ENCODE measurements at places on chromosomes 16 and 17.

DNA sequence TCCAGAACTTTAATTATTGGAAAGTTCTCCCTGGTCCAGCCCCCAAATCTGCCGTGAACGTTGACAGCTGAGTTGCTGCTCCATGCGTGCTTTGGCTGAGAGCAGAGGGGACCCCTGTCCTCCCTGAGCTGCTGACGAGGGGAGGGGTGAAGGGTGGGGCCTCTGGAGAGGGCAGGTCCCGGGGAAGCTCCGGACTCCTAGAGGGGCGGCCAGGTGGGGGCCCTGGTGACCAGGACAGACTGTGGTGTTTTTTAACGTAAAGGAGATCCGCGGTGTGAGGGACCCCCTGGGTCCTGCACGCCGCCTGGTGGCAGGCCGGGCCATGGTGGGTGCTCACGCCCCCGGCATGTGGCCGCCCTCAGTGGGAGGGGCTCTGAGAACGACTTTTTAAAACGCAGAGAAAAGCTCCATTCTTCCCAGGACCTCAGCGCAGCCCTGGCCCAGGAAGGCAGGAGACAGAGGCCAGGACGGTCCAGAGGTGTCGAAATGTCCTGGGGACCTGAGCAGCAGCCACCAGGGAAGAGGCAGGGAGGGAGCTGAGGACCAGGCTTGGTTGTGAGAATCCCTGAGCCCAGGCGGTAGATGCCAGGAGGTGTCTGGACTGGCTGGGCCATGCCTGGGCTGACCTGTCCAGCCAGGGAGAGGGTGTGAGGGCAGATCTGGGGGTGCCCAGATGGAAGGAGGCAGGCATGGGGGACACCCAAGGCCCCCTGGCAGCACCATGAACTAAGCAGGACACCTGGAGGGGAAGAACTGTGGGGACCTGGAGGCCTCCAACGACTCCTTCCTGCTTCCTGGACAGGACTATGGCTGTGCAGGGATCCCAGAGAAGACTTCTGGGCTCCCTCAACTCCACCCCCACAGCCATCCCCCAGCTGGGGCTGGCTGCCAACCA lies at the start of gene MC1R:
Gene MC1R, plus strand, starts transcription at position 410 of the 895 bp plus-strand sequence. Its CDS starts 397 bp downstream, at position 807.
- no peak for DNase-seq

- DNase-seq = no peak
Measured at GRCh38 chr16:65314627-65315008, 192.8 kb upstream of the CDH11 start.

DNA sequence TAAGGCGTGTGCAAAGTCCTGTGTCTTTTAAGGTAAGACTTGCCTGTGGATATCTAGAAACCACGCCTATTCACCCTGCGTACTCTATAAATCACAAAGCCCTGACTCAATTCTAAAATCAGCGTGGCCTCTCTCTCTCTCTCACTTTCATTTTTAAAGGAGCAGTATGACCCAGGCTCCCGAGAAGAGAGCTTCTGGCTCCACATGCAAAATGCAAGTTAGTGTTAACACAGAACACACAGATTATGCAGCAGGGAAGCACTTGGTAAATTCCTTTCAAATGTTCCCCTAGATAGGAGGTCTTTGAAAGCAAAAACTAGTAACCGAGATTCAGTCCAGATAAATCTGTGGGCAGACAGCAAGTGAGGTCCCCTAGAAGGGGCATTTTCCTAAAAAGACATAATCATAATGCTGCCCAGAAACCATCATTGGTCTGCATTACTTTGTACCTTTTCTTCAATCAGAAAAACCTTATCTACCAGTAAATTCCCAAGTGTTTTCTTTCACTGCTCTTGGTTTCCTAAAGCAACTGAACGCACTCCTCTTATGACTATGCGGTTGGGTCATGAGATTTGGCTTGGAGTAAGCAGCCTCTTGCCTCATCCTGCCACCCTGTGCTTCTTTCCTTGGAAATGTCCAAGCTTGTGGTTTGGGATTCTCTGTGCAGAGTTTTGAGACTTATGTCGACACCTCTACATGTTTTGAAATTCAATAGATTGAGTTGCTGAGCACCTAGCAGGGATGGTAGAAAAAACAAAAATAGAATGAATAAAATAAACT lies 31.7 kb upstream of the KCNJ2 start:
- DNase-seq = no peak

DNA sequence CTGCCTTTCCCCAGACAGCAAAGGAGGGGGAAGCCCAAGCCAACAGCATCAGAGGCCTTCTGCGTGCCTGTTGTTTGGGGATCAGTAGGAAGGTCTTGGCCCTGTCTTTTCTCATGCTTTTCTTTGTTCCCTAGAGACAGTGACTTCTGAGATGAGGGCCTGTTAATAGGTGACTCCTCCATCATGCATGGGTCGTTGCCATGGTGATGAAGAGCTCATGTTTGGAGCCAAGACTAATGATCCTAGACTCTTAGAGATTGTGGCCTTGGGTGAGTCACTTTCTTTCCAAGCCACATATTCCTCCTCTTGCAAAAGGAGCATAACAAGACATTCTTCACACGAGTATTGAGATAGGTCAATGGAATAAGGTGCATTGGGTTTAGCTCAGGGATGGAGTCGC lies 201.1 kb upstream of the ASIC2 start:
- DNase-seq = no peak

DNA sequence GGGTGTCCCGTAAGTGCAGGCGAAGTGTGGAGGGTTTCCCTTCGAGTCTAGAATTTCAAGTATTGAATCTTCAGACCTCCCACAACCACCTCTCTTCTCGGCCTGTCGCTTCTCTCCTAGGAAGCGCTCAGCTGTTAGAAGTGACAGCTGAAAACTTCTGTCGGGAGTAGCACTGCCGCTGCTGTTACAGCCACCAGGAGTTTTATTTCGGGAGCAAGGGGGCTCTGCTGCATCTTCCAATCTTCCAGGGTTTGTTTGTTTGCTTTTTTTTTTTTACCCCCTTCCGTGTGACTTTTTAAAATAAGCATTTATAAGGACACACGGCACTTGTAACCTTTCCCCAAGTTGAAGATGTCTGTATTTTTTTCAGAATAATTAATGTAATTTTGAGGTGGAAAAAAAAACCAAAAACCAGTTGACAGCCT lies 767 bp downstream of the RPS6KB1 start:
- no peak for DNase-seq

DNA sequence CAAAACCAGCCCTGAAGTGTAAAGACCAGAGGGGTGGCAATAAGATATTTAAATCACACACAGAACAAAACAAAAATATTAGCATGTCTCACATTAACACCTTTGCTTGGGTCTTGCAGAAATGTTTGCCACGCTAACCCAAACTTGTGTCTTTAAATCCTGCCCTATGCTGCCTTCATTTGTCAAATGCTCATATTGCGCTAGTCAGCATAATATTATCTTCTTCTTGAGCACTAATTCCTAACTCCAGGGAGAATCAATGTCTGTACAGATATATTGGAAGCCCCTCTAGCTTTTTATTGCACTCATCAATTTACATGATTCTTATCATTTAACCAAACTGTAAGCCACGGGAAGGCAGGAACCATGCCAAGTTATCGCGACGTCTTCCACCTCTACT lies 614.8 kb upstream of the SOX9 start:
- DNase-seq = no peak

DNA sequence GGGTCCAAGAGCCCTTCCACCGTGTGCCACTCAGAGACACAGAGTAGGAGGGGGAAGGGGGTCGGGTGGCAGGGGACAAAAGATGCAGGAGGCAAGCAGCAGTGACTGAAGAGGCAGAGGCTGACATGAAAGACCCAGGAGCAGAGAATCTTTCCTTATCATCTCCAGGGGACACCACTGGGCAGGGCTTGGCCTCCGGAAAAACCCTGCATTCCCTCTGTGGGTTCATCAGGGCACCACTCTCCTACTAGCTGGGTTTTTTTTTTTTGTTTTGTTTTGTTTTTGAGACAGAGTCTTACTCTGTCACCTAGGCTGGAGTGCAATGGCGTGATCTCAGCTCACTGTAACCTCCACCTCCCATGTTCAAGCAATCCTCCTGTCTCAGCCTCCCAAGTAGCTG lies 2.1 kb upstream of the STX4 start:
- no peak for DNase-seq

DNA sequence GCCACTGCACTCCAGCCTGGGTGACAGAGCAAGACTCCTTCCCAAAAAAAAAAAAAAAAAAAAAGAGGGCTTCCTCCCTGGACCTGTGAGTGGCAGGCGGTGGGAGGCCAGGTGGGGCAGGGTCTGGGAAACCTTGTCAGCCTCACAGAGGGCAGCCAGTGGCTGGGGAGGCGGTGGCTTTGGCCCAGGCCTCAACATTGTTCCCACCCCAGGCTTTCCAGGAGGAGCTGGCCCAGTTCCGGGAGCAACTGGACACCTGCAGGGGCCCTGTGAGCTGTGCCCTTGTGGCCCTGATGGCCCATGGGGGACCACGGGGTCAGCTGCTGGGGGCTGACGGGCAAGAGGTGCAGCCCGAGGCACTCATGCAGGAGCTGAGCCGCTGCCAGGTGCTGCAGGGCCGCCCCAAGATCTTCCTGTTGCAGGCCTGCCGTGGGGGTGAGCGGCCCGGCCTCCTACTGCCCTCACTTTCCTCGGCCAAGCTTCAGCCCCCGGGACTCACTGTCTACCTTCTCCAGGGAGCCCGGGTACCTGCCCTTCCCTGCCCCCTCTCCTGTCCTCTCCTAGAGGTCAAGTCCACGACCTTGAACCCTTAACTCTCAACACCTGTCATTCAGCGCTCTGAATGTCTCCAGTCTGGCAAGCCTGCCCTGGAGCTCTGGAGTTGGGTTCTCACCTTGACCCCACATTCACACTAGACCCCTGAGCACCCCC lies 12.4 kb downstream of the ZNF213 start:
- DNase-seq = no peak

DNA sequence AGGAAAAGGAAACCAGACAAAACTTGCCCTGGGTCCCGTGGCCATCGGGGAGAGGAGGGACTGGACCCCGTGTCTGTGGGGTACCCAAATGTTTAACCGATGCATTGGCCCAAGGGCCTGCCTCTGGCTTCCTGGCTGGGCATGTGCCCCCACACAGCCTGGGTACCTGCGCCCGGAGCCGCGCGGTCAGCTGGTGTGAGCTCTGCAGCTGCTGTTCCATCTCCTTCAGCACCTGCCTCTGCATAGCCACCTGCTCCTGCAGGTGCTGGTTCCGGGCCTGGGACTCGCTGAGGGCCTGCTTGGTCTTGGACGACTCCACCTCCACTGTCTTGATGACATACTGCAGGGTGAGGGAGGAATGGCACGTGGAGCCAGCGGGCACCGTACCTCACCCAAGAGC lies 31.9 kb downstream of the KIFC3 start:
- no peak for DNase-seq

DNA sequence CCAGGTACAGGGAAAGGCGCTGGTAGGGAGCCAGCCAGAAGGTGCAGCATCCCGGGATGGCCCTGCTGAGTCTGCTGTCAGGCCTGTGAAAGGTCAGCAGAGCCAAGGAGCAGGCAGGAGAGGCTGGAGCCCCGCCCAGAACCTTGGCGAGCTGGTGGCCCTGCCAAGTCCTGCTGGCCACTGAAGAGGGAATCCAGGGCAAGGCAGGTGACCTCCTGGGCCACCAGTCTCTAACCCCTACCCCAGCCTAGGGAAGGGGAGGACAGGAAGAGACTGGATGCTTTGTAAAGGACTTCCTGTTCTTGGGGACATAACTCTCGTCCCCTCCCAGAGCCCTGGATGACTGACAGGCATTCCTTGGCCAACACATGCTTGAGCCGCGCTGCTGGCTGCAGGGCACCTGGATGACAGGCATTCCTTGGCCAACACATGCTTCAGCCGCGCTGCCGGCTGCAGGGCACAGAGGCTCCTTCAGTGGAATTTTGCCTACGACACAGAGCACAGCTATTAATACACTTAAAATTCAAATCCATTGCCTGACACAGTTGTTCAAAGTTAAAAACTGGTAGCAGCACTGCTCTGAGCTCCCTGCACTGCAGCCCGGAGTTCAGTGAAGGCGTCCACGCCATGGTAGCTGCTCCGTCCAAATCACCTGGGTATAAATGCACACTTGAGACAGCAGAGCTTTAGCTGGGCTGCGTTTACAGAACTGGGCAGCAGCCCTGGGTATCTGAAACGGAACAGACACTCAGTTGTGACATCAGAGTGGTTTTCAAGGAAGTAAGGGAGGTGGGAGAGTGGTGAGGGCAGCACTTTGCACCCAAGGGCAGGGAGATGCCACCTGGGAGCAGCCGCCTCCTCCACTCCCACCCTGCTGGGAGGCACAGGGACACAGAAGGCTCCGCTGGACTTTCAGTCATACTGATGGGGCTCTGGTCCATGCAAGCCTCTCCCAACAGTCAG lies 2.0 kb upstream of the BRICD5 start:
- no peak for DNase-seq

DNA sequence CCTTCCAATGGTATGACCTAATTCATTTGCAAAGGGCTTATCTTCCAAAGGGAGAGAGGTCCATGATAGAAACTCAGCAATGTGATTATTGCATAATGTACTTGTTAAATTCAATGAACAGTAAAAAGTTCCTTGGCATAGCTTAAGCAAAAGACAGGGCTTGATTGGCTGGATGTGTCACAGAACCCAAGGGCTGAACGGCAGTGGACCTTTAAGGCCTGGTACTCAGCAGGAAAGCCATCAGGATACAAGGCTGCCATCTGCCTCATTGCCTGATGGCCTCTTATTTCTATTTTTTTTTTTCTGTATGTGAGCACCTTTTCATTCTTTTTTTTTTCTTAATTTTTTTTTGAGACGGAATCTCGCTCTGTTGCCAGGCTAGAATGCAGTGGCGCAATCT lies 208.9 kb upstream of the WSCD1 start:
- DNase-seq = no peak

- DNase-seq = no peak
Measured at GRCh38 chr16:67649494-67649931, 4.6 kb downstream of the CARMIL2 start.
